Naive B cell (primary cell): ENCODE measurements at places on chromosomes 6 and 20. TPM values are rescaled to one million over a fixed set of nuclear protein-coding genes. Genes with fewer than 3 reads are reported as not detected.

- H3K4me1 ChIP-seq = no peaks in the 10 kb centered on the region
- H3K27me3 ChIP-seq = no peaks in the 10 kb centered on the region
- no peak overlapping the region for H3K4me3 ChIP-seq
- H3K27ac ChIP-seq = no peak overlapping the region
- DNase-seq = no peak
These were observed 66.0 kb upstream of the CDH4 start for GRCh38 chr20:61185841-61186601.

DNA sequence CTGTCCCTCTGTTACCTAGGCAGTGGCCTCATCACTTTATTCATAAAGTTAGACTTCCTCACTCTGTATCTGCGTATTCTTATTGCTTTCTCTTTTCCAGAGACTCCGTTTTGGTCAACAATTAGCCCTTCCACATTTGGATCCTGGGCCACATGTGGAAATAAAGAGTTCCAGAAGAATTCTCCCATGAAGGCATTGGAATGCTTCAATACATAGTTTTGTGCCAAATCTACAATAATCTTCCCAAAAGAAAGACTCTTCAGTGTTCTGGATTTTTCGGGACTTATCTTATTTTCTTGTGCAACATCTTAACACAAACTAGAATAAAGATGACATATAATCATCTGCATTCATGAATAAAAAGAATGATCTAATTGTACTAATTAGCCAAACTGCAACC lies 187.7 kb upstream of the BMP2 start:
- H3K4me1 ChIP-seq = no peaks in the 10 kb centered on the region
- no peaks in the 10 kb centered on the region for H3K27me3 ChIP-seq
- no peak overlapping the region for H3K27ac ChIP-seq
- no peak overlapping the region for H3K4me3 ChIP-seq

GRCh38 chr6:147947521-147947920 lies 395.1 kb upstream of the SASH1 start:
- H3K27ac ChIP-seq = no peak overlapping the region
- H3K4me1 ChIP-seq = no peaks in the 10 kb centered on the region
- no peak overlapping the region for H3K4me3 ChIP-seq
- no peak for DNase-seq
- H3K27me3 ChIP-seq = no peaks in the 10 kb centered on the region

DNA sequence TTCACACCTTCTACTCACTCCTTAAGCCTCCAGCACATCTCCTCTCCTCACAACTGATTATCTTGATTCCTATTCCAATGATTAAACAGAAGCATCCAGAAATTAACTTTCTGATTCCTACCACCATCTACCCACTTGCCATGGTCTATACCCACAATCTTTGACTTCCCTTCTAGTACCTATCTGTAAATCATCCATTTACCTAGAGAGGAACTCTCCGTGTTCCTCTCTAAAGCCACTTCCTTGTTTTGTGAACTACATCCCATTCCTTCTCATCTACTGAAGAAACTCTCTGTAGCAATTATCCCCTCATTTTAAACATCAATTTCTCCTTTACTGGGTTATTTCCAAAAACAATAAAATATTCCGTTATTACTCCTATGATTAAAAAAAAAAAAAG lies 167.3 kb downstream of the ARHGAP18 start:
- no peaks in the 10 kb centered on the region for H3K4me1 ChIP-seq
- no peak overlapping the region for H3K4me3 ChIP-seq
- no peaks in the 10 kb centered on the region for H3K27me3 ChIP-seq
- no peaks in the 10 kb centered on the region for H3K36me3 ChIP-seq
- no peak for DNase-seq

The ZNF391 gene
- 4.5 TPM for polyA plus RNA-seq
